Right forelimb (tissue), 1 donor: ENCODE measurements at places on chromosomes 13 and 19.

- DNase-seq, result no peak
These were observed 319.0 kb downstream of the KCNRG start for GRCh38 chr13:50334115-50334778.

GRCh38 chr13:112724788-112725345, 35.0 kb downstream of the ATP11A start:
- DNase-seq, result peak; percentile 40

- DNase-seq, result no peak
These were observed 1130.3 kb downstream of the PCDH9 start for GRCh38 chr13:66099825-66100224.

DNA sequence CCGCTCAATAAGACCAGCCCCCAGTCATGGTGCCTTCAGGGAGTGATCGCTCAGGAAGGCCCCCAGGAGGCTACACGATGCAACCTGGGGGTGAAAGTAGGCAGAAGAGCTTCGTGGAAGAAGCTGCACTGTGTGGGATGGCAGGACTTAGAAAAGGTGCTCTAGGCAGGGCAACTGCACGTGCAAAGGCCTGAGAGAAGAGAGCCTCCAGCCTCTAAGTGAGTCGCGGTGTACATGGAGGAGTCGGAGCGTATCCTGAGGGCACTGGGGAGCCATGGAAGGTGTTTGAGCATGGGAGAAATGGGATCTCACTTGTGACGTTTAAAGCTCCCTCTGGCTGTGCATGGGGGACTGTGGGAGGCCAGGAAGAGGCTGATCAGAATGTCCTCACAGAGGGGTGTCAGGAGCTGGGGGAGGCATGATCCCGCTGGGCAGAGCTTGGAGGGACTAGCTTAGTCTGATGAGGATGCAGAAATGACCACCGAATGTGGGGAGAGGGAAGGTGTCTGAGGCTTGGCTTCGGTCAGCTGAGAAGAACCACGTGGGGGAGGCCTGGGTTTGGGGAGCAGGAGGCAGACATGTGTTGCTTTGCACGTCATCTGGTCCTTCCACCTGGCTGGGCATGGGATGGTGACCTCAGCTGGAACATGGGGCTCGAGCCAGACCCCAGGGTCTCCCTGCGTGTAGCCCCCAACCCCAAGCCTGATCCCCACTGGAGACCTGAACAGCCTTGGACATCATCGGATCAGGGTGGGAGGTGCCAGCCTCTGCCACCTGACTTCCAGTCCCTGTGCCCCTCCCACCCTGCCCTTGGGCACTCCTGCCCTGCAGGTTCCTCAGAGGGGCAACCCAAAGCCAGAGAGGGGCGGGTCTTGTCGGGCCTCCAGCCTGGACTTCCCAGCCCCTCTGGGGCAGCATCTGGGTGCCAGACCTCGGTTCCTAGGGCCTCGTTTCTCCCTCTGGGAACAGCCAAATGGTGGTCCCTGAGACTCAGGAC, 1.1 kb downstream of the APC2 start:
- DNase-seq, result no peak

GRCh38 chr19:11196406-11197287, 698 bp downstream of the KANK2 start:
- peak; percentile 79 for DNase-seq

- no peak for DNase-seq
These were observed 735.2 kb downstream of the LIG4 start for GRCh38 chr13:107480130-107480529.

GRCh38 chr19:6126335-6126974, 9.0 kb upstream of the ACSBG2 start:
- no peak for DNase-seq

- DNase-seq, result peak; percentile 86
These were observed 7.1 kb downstream of the ARID3A start for GRCh38 chr19:932648-933552.

- no peak for DNase-seq
These were observed 266.8 kb downstream of the KCNRG start for GRCh38 chr13:50282016-50282415.

DNA sequence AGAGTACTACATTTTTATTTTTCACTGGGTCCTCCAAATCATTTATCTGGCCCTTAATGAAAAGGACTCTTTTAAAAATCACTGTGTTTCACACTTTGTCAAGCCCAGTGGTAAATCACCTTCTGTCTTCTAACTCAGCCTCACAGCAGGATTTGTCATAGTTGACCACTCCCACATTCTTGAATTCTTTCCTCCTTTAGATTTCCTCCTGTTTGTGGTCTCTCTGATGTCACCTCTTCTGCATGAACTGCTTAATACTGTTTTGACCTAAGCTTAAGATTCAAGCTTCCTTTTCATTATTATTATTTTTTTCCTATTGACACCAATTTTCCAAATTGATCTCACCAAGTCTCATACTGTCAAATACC, 899.8 kb upstream of the MIR17HG start:
- no peak for DNase-seq

DNA sequence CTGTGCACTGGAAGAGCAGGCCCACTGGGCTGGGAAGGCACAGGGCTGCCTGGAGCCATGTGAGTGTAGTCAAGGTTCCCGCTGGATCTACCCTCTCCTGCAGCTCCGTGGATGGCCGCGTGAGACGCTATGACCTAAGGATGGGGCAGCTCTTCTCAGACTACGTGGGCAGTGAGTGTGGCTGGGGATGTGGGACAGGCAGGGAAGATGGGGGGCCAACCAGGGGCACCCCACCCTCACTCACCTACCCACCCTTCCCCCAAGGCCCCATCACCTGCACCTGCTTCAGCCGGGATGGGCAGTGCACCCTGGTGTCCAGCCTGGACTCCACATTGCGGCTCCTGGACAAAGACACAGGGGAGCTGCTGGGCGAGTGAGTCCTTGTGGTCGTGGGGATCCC, 6.1 kb downstream of the WDR83 start:
- no peak for DNase-seq

GRCh38 chr13:31733066-31733465, 6.3 kb upstream of the RXFP2 start:
- no peak for DNase-seq

- no peak for DNase-seq
These were observed 107.7 kb downstream of the SLC7A1 start for GRCh38 chr13:29487466-29488454.

DNA sequence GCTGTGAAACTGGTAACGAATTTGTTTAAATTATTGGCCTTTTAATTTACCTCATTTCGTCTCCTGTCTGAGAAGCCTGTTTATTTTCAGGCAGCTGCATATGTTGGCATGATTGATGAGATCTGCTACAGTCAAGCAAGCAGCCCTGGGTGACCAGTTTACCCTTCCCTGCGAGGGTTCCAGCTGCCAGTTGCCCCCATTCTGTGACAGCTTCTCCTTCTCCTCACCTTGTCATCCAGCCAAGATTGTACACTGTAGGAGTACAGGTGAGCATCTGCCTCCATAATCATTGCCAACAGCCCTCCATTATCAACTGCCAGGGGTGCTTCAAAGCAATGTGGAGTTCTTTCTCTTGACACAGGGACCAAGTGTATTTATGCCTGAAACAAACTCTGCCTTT, 1979.9 kb upstream of the PRR20A start:
- DNase-seq, result no peak

DNA sequence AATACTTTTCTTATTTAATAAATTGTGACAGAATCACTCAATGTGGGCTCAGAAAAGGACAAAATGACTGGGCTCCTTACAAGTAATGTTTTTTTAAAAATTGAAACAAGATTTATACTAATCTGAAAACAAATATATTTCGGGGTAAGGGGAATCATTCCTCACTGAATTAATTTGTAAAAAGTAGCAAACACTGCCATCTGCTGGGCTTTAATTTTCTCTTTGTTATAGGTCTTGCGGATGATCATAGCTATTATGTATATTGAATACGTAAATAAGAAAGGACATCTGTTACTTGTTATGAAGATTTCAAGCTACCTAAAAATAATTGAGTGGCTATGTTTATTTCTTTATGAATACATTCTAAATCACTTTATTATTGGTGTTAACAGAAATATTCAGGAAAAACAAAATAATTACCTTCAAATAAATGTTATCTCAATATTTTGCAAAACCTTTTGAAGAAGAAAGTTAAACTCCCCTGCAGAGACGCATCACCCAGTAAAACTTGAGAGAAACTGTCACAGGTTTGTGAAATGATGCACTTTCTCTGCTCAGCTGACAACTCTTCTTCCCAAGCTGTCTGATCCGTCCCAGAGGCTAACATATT, 17.8 kb upstream of the ENOX1 start:
- DNase-seq, result no peak

GRCh38 chr13:27605099-27605498, 15.2 kb downstream of the LNX2 start:
- no peak for DNase-seq

GRCh38 chr13:31850041-31850555, 110.8 kb downstream of the RXFP2 start:
- DNase-seq, result no peak

DNA sequence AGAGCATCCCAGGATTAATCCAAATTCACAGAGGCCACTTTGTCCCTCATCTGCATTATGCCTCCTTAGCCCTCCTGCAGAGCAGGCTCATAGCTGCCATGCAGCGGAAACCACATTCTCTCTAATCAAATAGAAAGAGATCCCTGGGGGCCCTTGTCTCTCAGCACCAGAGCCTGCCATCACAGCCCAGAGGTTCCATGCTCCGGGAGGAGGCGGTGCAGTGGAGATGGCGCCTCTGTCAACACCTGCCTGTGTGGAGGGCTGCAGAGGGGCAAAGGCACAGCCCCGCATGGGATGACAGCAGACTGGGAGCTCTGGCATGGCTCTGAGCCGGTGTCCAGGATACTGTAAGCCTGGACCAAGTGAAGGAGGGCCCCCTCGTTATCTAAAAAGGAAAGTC, 111.3 kb downstream of the SLC7A1 start:
- DNase-seq, result no peak

DNA sequence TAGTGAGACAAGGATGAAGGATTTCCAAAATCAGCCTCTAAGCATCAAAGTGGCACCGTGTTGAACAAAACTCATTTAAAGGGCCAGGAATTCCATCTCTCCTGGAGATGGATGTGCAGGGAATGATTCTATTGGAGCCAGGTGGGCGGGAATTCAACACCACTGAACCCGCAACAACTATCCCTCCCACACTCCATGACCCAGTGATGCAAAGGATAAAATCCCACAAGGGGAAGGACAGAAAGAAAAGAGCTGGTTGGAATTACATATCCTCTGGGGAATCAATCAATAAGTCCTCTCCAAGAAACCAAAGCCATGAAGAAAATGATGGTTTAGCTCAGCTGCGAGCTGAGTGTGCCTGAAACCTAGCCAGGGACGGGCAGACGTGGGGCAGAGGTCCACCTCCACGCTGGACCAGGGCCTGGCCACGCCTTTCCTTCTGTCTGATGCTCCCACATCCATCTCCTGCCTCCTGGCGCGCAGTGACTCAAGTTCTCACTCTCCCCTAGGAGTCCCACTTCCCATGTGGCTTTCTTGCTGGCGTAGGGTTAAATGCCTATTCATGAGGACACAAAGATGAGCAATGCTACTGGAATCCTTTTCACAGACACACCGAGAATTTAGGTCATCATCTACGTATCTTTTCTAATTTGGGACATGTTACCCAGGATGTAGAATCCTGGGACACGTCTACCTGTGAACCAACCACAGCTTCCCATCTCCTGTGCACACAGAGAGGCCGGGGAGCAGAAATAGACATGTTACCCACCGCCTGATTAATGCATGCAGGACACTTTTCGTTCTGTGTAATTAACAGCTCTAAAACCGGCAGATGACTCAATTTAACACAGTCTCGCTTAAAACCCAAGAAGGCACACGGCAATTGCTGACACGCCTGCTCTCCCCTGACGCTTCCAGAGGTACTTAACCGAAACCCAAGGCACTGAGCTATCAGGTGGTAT, 48.6 kb downstream of the PEPD start:
- no peak for DNase-seq

DNA sequence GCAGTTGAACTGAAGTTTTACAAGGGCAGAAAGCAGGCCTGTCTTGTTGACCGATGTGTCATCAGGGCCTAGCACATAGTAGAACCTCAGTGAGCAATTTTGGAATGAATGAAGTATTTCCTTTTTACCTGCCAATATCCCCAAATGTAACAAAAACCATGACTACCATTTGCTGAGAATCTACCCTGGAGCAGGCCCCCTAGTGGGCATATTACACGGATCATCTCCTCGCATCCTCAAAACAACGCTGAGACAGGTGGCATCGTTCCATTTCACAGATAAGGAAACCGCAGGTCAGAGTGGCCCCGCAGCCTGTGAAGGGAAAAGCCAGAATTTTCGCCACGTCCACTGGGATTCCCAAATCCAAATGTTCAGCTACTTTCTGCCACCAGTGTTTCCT, 77.9 kb downstream of the CACNA1A start:
- no peak for DNase-seq
